ENCODE measurements at places on chromosomes 6 and 20.

DNA sequence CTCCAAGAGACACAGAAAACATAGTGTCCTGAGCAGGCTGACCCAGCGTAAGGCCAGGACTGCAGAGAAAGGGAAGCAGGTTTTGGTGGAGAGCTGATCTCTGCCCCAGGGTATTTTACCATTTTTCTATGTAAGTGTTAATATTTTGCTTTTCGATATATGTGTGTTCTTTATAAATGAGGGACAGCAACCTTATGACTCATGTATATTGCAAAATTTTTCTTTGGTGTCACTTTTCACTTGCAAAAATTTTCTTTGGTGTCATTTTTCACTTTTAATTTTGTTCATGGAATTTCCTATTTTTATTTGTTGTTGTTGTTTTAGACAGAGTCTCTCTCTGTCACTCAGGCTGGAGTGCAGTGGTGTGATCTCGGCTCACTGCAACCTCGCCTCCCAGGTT lies 34.6 kb upstream of the PXDC1 start:
- DNase-seq, result no peak

GRCh38 chr6:36668591-36668990 lies 9.9 kb upstream of the CDKN1A start:
- DNase-seq, result no peak

DNA sequence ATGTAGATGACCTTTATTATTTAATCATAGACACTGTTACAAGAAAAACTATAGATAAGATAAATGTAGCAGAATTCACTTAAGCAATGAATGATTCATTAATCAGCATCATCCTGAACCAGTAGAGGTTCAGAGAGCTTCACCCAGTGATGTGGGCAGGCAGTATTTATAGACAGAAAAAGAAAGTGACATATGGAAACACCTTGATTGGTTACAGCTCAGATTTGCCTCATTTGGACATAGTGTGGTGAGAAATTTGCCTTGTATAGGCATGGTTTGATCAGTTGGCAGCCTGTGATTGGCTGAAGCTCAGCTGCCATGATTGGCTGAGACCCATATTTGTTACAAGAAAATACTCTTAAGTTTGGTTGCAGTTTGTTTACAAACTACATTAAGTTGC lies 4.6 kb downstream of the C6orf58 start:
- no peak for DNase-seq

- DNase-seq, result no peak
Observed at GRCh38 chr6:1426416-1426815, 37.0 kb downstream of the FOXF2 start.

- no peak for DNase-seq
Observed at GRCh38 chr6:168165891-168166290, 86.9 kb upstream of the FRMD1 start.

DNA sequence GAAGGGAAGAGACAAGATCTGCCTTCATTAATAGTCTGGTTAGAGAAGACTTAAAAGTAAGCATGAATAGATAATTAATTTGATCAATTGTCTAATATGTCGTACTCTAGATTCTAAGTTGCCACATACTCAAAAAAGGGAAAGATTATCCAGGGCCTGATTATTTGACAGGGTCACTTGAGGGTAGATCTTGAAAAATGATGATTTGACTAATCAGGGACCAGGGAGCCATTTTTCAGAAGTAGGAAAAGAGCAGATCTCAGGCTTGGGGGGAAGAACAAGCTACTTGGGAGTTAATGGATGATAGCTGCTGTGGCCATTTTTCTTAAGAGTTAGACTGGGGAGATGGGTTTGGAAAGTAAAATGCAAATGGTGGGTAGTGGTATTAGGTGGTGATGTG lies 21.0 kb downstream of the ABCF1 start:
- DNase-seq, result no peak

DNA sequence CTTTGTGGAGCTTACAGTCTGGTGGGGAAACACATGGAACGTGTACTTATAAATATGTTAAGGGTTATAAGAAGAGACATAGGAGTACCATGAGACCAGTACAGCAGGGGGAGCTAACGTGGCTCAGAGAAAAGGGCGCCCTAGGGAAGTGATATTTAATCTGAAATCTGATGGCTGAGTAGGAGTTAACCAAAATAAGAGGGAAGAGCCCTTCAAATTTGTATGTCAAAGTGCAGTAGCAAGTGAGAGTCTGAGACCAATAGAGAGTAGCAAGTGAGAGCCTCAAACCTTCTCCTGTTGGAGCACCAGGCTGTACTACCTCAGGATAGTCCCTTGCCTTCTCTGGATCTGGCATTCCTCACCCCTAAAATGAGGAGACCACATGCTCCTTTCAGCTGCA lies 6.1 kb upstream of the PKIG start:
- DNase-seq, result peak; percentile 50

DNA sequence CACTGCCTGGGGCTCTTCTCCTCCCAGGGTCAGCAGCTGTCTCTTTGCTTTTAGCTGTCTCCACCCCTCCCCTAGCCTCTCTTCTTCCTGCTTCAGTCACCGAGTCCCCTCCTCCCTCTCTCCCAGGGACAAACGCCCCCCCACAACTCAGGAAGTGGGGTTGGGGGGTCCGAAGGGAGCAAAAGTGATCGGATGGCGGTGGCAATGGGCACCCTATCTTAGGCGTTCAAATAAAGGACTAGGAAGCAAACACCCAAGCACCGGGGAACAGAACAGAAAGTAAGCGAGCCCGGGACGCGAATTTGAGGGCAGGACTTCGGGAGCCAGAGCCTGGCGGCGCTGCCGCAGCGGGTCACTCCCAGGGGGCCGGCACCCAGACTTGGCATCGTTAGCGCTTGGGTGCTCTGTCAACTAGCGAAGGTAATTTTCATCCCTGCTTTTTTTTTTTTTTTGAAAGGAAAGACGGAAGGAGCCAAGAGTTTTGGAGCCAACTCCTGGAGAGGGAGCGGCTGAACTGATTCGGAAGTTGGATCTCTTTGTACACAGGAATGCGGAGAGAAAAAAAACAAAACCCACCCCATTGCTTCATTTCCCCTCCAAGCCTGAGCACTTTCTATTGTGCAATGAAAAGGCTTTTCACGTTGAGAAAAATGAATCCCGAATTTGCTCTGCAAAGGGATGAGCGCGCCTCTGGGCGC lies 815 bp upstream of the ITPR3 start:
- peak; percentile 49 for DNase-seq

DNA sequence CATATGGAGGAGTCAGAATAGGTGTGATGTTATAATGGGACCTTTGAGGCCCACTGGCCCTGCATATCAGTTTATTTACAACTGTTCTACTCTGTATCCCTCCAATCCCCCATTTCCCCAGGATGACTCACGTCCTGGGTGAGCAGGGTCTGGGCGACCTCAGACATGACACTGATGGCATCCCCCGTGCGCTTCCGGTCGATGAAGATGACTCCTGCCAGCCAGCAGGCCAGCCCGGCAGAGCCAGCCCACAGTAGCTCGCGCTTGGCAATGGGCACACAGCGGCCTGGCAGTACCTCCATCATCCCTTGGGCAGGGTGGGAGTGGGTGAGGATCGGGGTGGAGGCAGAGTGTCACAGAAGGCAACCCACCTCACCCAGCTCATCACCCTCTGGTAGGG lies 5.6 kb downstream of the AGPAT1 start:
- no peak for DNase-seq

GRCh38 chr6:106770663-106771062 lies 141.3 kb downstream of the QRSL1 start:
- no peak for DNase-seq

DNA sequence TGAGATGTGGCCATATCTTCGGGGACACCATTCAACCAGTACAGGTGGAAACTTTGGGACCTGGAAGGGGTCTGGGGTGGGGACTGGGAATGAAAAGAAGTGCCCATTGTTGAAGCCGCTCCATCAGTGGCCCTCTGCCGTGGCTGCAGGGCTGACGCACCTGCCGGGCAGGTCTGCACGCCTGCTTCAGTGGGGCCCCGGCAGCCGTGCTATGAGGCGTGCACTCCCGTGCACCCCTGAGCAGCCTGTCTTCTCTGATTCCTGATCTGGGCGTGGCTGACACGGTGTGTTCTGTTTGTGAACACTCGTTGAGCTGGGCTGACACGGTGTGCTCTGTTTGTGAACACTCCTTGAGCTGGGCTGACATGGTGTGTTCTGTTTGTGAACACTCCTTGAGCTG lies 155.9 kb downstream of the TAF4 start:
- DNase-seq, result no peak

- DNase-seq, result no peak
Observed at GRCh38 chr20:59361411-59361810, 61.0 kb downstream of the EDN3 start.

DNA sequence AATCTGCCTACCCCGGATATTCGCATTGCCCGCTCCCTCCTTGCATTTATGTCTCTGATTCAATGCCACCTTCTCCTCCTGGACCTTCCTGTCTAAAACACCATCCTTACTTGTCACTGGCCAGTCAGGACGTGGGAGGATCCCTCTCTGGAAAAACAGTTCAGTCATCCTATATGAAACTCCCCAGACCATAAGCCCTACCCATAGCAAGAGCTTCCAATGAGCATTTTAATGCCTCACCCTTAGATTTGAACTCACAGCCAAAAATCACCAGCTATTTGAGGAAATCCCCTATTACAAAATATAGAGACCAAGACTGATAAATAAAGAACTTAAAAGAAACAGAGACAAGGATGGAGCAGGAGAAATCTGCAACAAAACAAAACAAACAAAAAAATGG lies 86.4 kb downstream of the SHLD1 start:
- DNase-seq, result no peak

GRCh38 chr20:58869662-58870227 lies 17.2 kb downstream of the GNAS start:
- DNase-seq, result no peak

GRCh38 chr20:20663841-20664240 lies 48.6 kb downstream of the RALGAPA2 start:
- no peak for DNase-seq

DNA sequence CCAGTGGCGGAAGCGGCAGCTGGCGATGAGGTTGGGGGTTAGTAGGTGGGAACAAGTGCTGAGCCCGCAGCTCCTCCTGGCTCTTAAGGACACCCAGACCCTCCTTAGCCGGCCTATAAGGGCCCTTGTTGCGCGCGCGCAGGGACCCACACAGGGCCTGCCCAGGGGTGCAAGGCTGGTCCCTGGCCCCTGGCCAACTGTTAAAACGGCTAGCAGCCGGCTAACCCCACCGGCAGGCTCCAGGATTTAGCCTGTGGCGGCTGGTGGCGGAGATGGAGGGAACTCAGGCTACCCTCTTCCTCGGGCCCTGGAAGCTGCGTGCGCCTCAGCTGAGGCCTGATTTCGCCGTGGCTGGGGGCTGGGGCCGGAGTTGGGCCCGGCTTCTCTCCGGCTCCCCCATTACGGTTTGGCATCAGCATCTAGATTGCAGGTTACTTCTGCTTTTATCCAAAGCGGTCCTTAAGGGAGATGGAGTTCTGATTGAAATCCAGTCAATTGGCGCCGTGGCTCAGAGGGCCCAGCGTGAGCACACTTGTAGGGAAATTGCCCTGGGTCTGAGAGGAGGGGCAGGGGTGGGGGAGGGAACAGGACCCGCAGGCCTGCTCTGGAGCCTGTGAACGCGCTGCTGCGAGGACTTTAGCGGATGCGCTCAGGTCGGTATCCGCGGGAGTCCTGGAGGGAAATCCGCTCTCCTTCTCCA lies 36.9 kb upstream of the CCDC167 start:
- DNase-seq, result no peak

- no peak for DNase-seq
Observed at GRCh38 chr20:48930035-48930434, 8.5 kb downstream of the ARFGEF2 start.

DNA sequence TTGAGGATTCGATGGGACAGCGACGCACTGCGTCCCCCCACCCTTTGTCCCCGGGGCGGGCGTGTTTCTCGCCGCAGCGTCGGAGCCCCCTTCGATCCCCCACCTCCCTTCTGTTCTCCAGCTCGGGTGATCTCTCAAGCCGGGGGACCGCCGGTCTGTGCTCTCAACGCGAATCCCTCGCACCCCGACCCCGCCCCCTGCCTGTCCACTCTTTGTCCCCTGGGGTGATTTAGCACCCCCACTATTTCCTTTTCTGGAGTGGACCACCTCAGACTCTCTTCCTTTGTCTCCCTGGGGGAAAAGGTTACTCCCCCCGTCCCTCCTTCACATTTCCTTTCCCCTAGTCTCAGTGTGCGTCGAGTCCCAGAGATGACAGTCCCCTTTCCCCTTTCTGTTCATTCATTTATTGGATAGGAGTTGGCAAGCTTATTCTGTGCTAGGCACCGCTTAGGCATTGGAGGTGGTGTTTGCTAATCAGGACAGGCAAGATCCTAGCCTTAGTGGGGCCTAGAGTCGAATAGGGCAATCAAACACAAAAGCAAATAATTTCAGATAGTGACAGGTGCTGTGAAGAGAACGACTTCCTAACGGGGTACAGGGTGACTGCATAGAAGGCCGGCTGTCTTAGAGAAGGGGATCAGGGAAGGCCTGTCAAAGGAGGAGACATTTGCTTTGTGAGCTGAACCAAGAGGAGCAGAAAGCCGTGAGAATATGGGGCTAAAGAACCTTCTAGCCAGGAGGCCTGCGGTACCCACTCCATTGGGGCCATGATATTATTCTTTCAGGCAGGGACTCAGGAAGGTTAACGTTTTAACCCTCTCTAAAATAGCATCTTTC lies 741 bp downstream of the PTPN1 start:
- DNase-seq, result no peak

DNA sequence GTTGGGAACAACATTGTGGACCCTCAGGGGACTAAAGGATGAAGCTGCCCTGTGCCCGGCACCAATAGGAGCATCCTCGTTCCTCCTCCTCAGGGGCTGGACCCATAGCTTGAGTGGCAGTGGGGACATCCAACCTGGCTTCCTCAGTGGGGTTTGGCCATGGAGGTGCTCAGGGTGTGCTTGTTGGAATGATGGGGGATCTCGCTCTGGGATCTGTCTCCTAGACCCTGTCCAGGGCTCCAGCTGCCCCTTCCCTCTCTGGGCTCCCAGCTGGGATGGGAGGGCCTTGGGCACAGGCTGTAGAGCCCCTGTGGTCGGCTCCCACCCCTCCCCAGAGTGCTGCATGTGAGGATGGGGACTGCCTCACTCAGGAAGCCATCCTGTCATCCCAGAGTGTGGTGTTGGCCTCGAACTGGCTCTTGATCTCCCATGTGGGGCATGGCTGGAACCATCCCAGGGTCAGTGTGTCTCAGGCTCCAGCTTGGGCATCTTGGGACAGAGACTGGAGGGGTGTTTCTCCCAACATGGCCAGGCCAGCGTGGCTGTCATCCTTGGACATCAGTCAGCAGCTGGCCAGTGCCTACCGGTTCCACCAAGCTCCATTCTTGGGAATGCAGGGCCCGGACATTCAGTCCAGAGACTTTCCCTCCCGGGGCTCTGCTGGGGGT lies 9.5 kb upstream of the MYT1 start:
- DNase-seq, result no peak

DNA sequence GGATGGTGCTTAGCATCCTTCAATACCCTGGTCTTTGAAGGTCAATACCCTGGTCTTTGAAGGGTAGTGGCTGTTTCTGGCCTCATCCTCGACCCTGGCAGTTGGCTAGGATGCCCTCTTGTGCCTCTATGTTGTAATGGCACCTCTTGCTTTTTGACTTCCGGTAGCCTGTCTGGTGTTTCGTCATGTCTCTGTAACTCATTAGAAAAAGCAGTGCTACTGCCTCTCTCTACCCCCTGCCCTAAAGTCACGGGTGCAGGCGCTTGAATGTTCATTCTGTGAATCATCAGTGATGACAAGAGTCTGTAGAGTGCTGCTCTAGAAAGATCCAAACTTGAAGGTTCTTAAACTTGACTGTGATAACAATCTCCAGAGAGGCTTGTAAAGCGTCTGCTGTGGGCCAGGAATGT lies 28.3 kb downstream of the RSPO4 start:
- DNase-seq, result peak; percentile 60

- DNase-seq, result no peak
Observed at GRCh38 chr6:63269470-63269869, 50.3 kb downstream of the LGSN start.
